Right forelimb (tissue), 1 donor: ENCODE measurements at places on chromosomes 16 and 17.

- no peak for DNase-seq
Observed at GRCh38 chr16:88633684-88634140, 4.7 kb upstream of the IL17C start.

GRCh38 chr16:69239851-69240250 is 52.9 kb downstream of the SNTB2 start:
- no peak for DNase-seq

- DNase-seq, result no peak
Observed at GRCh38 chr16:68744744-68745280, 7.7 kb downstream of the CDH1 start.

- peak; percentile 18 for DNase-seq
Observed at GRCh38 chr17:57675427-57676387, 69.4 kb downstream of the CCDC182 start.

DNA sequence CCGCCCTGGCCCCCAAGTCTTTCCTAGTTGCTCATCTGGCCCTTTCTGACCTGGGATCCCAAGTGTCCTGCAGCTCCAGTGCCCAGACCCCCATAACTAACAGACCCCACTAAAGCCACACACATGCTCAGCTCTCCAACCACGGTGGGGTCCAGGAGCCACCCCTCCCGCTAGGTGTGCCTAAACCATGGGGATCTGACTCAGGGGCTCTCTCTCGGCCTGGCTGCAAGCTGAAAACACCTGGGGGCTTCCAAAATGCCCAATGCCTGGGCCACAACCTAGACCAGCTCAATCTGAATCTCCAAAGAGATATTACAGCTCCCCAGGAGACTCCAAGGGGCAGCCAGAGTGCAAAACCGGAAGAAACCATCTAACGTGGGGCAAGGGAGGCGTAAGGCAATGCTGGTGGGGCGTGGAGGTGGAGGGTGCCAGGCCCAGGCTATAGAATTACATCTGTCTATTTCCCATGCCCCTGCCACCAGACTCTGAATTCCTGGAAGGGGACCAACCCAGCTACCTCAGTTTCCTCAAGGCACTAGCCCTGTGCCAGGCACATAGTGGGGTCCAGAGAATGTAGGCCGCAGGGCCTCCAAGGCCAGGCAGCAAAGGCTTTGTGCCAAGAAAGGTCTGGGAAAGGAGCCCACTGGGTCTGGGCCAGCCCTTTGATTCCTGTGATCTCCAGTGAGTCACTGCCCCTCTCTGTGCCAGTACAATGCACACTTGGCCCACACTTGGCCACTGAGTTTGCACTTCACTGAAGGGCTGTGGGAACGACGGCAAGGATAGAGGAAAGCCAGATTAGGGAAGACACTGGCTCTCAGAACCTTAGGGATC is 3.3 kb downstream of the CD2BP2 start:
- DNase-seq, result peak; percentile 63

DNA sequence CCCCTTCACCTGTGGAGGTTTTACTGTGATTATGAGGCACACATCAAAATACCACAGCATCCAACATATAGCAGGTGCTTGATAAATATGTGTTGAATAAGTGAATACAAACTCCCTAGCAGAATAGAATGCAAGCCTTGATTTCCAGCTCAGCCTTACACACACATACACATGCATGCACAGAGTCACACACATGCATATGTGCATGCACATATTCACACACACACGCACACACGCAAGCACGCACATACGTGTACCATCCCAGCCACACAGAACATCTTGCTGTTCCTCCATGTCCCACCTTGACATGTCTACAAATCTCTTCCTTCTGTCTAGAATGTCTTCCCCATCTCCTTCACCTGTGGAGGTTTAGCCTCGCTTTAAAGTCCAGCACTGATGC is 160.1 kb downstream of the GRIN2A start:
- DNase-seq, result no peak
